ENCODE measurements at places on chromosomes 4 and X.

DNA sequence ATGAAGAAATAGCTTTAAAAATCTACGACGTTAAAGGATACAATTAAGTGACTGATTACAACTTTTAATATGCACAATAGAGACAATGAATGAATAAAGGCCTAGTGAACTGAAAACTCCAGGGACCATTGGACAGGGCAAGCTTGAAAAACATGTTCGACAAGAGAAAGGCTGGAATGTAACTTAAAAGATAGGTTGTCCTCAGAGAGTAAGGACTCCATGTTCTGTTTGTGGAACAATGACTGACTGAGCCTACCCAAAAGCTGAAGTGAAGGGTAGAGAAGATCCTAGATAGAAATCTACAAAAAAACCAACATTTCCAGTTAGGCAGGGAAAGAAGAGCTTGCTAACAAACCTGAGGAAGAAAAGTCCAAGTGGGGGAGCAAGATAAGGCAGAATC lies 173.4 kb downstream of the NR3C2 start:
- DNase-seq: no peak

DNA sequence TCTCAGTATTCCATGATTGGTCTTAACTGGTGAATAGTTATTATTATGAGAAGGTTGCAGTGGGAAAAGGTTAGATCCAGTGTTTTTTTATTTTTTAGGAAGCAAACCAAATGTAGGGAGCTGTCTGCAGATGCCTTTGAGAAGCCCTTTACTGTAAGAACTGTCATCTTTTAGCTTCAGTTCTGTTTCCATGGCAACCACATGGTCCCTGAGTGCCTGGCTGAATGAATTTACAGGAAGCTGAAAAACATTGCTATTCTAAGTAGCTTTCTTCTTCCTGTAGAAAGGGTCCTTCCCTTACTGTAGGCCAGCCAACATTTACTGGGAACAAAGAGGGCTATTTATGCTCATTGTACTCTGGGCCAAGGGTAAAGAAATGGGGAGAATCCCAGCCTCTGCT lies 103.3 kb downstream of the DCLK2 start:
- DNase-seq: no peak

GRCh38 chr4:1658146-1658545 lies 26.0 kb downstream of the FAM53A start:
- no peak for DNase-seq

GRCh38 chrX:25442499-25442898 lies 426.7 kb upstream of the ARX start:
- DNase-seq: no peak

DNA sequence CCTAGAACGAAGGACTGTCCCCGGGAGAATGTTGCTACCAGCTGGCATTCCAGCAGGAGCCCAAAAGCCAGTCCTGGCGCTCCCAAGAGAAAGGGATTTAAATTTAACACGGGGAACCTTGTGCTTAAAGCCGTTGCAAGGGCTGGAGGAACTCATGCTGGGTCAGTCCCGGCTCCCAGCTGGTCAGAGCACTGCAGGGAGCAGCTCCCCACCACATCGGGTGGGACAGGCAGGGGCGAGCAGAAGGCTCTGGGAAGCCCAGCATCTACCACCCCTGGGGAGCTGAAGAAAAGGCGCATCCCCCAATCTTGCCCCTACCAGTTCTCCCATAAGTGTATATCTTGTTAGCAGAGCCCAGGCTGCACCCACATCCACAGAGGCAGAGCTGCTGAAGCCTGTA lies 15.7 kb downstream of the CFAP99 start:
- no peak for DNase-seq

DNA sequence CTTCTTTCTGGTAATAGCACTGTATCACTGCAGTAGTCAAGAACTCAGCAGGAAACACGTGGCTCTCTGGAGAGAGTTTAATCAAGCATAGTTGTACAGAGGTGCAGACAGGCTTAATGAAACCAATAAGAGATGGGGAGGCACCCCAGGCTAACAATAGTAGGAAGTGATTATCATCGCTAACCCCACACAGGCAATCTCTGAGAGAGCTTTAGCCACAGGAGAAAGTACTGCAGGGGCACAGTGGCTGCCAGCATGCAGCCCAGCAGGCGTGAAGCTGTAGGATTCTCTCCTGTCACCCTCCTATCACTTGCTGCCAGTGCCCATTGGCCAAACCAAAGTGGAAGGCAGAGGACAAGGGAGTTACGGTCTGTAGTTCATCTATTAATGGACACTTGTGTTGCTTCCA lies 450.0 kb upstream of the RASGEF1B start:
- no peak for DNase-seq

DNA sequence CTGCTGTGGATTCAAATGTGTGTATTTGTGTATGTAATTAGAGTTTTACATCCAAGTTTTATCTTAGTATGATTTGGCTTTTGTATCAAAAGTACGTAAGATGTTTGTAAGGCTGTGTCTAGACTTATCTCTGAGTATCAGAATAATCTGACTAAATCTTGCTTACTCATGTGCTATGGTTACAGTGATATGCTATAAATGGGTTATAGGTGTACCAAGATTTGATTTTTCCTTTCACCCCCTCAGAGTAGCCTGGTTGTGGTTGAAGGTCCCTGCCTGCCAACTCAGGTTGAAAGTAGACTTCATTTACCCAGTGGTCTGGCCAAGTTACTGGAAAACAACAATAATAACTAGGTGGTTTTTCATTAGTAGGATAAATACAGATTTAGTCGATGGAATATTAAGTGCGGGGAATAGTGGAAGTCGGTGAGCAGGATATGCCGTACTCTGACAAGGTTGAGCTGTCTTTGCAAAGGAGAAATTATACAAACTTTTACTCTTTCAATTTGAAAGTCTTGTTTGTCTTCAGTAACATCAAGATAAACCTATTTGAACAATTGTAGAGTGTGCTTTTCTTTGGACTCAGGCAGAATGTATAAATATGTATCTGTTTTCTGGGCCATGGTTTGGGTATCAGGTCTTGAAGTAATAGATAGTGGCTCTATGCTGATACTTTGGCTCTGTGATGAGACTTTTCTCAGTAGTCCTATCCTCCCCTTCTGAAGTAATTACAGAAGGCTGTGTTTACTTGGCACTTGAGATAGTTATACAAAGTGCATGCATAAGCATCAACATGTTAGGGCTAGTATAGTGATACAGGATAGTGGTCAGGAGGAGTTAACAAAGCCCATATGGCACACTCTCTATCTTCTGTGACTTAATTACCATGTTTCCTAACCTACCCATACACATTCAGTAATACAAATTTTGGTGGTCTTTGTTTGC lies 23.7 kb downstream of the BMP2K start:
- no peak for DNase-seq

DNA sequence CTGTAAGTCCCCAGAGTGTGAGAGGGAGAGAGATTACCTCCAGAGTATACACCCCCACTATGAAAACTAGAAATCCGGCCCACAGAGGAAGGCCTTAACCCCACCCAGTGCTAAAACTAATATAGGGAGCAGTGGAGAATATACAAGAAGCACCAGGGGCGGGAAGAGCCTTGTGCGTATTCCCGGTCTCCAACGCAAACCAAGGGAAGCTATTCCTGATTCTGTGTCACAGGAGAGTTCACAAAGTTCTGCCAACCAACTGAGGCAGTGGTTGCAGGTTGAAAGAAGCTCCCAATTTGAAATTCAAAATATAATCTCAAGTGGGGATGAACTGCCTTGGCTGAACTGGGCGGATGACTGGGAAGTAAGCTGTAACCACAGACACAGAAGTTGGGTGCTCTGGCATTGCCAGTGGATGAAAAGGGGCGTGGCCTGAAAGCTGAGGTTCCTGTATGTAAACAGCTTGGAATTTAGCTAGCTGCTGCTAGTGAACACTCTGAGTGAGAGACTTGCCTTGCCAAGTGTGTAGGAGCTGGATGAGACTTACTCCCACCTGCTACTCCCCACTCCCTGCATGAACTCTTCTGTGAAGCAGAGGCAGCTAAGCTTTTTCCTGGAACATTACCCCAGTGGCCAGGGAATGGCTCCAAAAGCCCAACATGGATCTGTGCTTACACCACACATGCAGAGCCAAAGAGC lies 32.7 kb downstream of the ELF2 start:
- DNase-seq: peak; percentile 36

GRCh38 chr4:139876337-139876941 lies 210.8 kb downstream of the MGST2 start:
- DNase-seq: no peak

GRCh38 chr4:80931631-80932081 lies 98.9 kb upstream of the BMP3 start:
- peak; percentile 51 for DNase-seq

- no peak for DNase-seq
Measured at GRCh38 chr4:40550196-40550595, 79.5 kb downstream of the RBM47 start.

GRCh38 chr4:52946855-52947254 lies 84.7 kb downstream of the RASL11B start:
- no peak for DNase-seq

GRCh38 chr4:135282676-135283075 lies 1081.1 kb upstream of the PABPC4L start:
- DNase-seq: no peak

- no peak for DNase-seq
Measured at GRCh38 chr4:122328893-122329292, 49.9 kb upstream of the ADAD1 start.

- DNase-seq: no peak
Measured at GRCh38 chrX:149433051-149433450, 72.1 kb downstream of the IDS start.

GRCh38 chr4:7255488-7255881 lies 63.1 kb downstream of the SORCS2 start:
- no peak for DNase-seq

DNA sequence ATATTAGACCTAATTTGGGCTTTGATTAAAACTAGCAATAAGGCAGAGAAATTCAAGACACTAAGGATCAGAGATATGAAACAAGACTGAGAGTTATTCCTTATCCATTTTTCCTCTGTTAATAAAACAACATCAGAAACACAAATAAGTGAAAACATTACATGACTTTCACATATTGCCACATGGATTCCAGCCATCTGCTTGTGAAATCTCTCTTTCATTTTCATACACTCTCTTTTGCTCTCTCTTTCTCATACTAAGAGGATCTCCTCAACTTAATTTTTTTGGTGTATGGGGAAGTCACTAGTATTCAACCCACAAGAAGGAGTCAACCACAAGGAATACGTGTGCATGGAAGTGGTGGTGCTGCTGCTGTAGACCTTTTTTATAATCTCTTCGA lies 183.0 kb downstream of the LDB2 start:
- no peak for DNase-seq

GRCh38 chr4:44674471-44674870 lies 3.7 kb upstream of the GUF1 start:
- DNase-seq: no peak

GRCh38 chrX:69900491-69900890 lies 149.2 kb downstream of the AWAT2 start:
- DNase-seq: no peak

DNA sequence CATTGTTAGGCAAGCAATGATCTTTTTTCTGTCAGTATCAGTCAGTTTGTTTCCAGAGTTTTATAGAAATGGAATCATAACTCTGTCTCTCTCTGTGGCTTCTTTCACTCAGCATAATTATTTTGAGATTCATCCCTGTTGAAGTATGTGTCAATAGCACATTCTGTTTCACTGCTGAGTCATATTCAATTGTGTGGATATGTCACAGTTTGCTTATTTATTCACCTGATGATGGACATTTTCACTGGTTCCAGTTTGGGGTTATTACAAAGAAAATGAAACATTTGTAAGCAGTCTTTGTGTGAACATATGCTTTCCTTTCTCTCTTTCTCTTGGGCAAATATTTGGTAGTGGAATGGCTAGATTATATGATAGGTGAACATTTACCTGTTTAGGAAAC lies 10.2 kb upstream of the ZNF718 start:
- DNase-seq: no peak

GRCh38 chr4:176188654-176189053 lies 6.7 kb downstream of the SPATA4 start:
- DNase-seq: no peak

DNA sequence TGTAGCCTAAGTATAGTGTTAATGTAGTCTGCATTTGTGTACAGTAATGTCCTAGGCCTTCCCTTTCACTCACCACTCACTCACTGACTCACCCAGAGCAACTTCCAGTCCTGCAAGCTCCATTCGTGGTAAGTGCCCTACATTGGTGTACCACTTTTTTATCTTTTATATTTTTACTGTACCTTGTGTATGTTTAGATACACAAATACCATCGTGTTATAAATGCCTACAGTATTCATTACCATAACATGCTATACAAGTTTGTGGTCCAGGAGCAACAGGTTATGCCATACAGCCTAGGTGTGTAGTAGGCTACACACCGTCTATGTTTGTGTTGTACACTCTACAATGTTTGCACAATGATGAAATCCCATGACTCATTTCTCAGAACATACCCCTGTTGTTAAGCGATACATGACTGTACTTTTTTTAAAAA lies 15.4 kb downstream of the TSPAN5 start:
- DNase-seq: no peak

DNA sequence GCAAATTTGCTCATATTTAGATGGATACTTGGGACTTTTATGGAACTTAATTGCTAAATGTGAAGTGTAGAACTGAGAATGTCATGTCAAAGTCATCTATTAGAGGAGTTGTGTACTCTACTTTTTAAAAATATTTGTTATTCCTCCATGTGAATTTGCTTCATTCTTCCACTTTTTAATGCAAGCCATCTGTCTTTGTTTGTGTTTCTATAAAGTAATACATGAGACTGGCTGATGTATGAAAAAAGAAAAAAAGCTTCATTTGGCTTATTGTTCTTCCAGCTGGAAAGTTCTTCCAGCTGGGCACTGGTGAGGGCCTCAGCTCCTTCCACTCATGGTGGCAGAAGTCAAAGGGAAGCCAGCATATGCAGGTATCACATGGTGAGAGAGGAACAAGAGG lies 114.6 kb upstream of the GRID2 start:
- DNase-seq: no peak

DNA sequence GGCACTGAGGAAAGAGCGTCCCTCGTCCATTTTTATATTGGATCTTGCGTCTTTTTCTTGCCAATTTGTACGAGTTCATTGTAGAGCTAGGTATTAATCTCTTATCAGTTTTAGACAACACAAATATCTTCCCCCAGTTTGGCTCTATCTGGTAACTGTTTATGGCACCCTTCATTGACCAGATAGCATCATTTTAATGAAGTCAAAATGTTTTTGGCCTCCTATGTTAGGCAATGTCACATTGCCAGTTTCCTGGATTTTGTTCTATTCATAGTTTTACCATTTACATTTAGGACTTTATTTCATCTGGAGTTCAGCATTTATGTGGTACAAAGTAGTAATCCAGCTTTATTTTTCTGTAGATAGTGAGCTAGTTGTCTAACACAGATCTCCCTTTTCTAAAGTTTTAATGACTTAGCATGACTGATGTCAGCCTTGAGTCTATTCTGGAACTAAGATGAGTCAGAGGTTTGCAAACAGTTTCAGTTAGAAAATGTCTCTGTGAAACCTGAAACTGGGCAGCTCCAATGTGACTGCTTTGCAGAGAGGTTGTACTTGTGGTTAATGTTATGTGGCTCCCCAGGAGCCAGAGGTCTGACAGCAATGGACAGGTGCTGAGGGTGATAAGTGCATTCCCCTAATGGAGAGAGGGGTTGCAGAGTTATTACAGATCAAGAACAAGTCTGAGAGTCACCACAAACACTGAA lies 5.3 kb upstream of the STBD1 start:
- no peak for DNase-seq
